ENCODE measurements at places on chromosomes 13 and 19.

DNA sequence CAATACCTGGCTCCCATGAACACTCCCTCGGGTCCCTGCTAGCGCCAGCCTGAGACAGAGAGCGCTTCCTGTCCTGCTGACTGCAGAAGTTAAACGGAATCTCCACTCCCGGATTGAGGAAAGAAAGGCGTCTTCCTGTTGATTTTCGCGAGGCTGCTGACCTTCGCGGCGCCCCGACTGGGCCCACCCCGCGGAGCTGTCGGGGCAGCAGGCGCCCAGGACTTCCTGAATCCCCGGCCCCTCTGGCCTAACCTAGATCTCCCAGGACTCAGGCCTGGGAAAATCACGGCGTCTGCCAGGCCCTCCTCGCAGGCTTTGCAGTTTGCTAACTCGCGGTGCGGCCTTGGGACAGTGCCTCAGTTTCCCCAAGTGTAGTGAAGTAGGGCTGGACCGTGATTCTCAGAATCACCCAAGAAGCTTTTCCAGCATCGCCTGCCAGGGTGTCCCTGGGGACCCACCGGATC, 108.8 kb downstream of the KCTD15 start:
- DNase-seq: no peak

GRCh38 chr19:12527034-12527836, 24.0 kb downstream of the ZNF564 start:
- no peak for DNase-seq

- DNase-seq: no peak
These were observed 1.9 kb downstream of the RETN start for GRCh38 chr19:7670790-7671189.

DNA sequence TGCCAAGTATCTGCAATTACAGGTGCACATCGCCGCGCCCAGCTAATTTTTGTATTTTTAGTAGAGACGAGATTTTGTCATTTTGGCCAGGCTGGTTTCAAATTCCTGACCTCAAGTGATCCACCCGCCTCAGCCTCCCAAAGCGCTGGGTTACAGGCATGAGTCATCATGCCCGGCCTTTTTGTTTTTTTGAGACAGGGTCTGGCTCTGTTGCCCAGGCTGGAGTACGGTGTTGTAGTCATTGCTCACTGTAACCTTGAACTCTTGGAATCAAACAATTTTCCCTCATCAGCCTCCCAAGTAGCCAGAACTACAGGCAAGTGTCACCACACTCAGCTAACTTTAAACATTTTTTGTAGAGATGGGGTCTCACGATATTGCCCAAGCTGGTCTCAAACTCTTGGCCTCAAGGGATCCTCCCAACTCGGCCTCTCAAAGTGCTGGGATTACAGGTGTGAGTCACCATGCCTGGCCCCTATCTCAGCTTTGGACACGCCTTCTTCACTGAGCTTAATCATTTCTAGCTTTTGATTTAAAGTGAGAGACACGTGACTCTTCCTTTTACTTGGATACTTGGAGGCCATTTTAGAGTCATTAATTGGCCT, 4.0 kb upstream of the IRGC start:
- no peak for DNase-seq

DNA sequence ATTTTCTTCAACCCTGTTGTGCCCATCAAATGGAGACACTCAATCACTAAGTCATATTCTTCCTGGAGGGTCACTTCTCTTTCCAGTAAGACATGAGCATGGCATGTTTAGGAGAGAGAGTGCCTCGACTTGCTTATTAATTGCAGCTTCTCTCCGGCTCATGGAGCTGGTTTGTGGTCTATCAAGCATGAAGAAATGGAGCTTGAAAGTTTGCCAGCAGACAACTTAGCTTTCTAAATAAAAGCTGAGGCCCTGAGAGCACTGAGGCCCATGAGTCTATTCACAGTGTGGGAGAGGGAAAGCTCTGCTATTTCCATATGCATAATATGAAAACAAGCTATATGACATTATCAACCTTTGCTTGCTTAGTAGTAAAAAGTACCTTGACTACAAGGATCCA, 378.5 kb downstream of the FGF9 start:
- no peak for DNase-seq

DNA sequence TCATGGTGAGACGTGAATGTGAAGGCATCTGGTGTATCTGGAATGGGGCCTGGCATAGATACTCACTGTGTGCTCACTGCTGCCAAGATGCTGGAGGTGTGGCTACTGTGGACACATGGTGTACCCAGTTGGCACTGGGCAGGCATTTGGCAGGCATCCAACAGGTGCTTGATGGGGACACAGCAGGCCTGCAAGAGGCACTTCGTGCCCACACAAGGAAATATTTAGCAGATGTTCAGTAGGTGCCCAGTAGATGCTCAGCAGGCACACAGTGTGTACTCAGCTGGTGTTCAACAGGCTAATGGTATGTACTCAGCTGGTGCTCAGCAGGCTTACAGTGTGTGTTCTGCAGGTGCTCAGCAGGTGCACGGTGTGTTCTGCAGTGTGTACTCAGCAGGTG, 14.2 kb downstream of the CRTC1 start:
- no peak for DNase-seq

GRCh38 chr13:76713280-76713679, 172.9 kb downstream of the KCTD12 start:
- DNase-seq: no peak

- no peak for DNase-seq
These were observed 2.2 kb downstream of the NAXD start for GRCh38 chr13:110617321-110618072.

GRCh38 chr19:3880471-3881271, at the start of gene ATCAY:
Gene ATCAY, plus strand, starts transcription at chr19:3880685. Its CDS starts 5,083 bp downstream, at chr19:3885768.
- DNase-seq: no peak

DNA sequence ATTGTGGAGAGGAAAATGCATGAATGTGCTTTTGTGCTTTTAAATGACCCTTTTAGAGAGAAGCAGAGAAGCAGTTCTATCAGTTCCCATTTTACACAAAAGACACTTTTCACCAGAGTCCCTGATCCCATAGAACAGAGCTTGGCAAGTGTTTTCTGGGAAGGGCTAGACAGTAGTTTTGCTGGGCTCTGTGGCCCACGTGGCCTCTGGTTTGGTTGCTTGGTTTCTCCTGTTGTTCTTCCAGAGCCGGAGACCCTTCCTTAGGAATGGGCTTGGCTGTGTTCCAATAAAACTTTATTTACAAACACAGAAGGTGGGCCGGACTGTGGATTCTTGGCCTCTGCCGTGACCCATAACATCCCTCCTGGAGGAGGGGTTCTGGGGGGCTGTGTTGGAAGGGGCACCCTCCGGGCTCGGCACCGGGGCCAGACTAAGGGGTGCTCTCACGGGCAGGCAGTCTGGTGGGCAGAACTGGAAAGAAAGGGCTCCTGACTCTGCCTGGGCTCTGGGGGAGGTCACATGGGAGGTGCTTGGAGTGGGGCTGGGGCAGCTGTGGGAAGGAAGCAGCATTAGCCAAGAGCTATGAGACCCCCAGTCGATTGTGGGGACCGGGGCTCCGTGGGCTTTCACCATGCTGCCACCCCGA, 3.2 kb downstream of the SPPL2B start:
- no peak for DNase-seq
